ENCODE measurements at places on chromosomes 5 and 9.
A peak's percentile ranks its signal among the peaks of the same experiment; 100 is the strongest.

GRCh38 chr9:99873943-99874584 lies 32.4 kb upstream of the STX17 start:
- no peak for DNase-seq

DNA sequence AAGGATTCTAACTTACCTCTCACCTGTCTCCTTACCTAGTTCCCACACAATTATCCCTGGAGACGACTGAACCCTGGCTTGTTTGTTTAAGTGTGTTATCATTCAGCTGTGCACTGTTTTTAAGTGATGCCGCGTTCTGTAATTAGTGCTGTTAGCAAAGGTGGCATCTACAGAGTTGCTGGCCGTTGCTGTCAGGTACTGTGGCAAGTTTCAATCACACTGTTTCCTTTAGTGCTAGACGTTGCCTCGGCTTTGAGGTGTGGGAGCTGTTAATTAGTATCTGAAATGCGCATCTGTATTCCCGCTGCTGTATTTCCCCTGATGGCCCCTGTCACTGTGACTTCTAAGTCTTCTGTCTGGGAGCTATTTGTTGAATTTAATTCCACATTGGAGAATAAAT lies 193.8 kb upstream of the GAS1 start:
- DNase-seq, result no peak

DNA sequence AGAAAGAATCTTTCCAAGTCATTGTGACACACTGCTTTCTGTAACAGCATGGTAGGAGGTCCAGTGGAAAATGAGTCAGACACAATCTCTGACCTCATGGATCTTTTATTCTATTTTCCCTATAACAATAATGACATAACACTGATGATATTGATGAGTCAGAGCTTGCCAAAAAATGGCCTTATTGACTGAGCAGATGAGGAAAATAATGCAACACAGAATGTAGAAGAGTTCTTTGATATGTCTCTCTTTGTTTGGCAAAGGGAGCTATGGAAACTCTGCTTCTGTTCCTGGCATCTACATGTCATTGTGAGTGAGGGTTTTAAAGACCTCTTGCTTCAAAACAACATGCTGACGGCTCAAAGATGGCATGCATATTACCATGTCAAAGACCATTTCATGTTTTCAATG lies 443.1 kb upstream of the ZNF608 start:
- DNase-seq, result no peak

DNA sequence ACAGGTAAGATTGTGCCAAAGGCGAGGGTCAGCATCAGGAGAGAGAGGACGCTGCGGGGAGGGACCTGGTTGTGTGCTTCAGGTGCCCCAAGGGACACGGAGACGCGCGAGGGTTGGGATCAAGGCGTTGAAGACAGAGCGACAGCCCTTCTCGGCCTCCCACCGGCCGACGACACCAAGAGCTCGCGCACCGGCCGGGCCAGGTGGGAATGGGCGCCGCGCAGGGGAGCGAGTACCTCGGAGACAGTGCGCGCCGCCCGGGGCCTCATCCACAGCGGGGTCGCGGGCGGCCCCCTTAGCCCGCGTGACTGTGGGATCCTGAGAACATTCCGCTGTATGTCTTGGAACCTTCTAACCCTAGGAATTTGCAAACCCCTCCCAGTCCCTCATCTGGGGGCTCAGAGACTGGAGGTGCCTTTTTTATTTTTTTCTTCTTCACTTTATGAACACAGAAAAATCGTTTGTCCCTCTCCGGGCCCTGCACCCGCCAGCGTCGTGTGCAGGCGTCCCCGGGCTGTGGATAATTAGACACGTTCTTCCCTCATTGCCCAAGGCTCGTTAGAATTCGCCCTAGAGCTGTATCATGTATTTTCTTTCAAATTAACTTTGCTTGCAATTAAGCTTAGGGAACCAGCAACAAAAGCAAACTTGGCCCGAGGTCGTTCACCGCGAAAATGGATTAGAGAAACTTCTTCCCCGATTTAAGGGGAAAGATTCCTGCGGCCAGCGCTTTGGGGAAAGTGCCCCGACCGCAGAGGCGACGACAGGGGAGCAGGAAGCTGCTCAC lies 4.8 kb downstream of the FOXE1 start:
- DNase-seq, result no peak

GRCh38 chr9:33809506-33809905 lies 7.5 kb upstream of the UBE2R2 start:
- DNase-seq, result no peak

GRCh38 chr9:3177936-3178335 lies 334.0 kb upstream of the PUM3 start:
- DNase-seq, result no peak

DNA sequence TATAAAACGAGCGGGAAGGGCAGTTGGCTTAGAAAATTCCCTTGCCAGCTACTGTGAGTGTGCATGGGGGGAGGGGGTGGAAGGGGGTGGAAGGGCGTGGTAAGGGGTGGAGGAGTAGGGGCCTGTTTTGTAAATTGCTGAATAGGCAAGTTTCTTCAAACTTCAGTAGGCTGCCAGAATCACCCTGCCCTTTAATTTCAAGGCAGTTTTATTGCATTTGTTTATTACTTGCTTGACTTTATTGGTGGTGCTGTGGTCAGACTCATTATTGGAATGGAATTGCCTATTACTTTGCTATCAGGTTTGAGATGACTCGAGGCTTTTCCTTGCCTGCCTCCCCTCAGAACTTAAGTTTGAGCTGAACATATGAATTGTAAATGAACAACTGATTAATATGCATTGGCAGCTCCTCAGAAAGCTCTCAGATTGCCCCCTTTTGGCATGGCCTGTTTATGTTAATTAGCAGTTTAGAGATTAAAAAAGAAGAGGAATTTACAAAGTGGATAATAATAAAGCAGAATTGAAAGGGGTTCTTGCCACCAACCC lies 76.0 kb downstream of the SEMA6A start:
- no peak for DNase-seq

DNA sequence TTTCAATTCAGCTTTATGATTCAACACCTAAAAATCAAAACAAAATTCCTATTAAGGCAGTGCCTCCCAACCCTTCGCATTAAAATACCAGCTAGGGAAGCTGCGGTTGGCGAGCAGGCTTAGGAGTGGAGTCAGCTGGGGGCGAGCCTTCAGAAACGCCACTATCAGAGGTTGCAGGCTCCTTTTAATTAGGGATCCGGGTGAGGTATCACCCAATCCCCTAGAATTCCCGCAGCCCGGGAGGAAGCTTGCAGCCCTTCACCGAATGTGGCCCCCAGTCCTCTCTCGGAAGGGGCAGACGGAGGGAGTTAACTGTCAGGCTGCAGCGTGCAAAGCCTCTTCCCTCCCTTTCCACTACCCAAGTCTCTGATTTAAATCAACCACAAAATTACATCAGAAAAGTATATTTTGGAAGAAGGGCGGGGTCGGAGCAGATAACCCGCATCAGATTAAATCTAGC lies 1.7 kb downstream of the STC2 start:
- DNase-seq, result no peak

DNA sequence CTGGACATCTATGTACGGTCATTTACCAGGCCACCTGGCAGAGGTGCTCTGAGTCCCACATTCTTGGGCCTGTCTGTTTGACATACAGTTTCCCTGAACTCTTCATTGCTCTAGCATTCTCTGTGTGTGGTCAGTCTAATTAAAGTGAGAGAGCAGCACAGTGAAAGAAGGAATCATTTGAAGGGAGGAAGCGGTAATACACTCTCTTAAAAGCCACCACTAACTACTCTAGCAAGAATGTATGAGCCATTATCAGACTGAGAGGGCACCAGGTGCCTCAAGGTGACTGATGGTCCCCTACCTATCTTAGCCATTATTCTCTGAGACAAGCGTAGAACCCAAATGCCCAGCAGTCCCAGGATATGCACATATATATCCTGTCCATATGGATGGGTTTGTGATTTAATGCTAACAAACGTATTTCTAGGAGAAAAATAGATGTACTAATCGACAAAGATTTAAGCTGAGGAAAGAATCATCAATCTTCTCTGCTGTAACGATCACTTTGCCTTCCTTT lies 527.2 kb downstream of the PRELID2 start:
- DNase-seq, result no peak

DNA sequence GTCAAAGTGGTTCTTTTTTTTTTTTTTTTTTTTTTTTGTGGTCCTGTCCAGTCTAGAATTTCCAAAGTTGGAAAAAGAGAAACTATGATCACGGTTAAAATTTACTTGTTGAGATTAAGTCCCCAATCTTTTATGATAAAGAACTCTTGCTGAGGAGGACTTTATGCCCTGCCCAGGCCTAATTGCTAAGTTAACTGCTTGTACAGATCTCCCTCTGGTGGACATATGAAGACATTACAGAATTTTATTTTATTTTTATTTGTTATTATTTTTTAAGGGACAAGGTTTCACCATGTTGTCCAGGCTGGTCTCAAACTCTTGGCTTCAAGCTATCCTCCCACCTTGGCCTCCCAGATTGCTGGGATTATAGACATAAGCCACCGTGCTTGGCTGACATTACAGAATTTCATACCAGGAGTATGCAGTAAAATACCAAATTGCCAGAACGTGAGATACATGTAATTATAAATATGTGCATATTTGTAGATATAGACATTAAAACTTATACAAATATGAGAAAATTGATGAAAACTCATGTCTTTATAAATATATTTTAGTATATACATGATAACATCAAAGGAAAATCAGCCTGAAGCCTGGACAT lies 91.2 kb downstream of the RFK start:
- DNase-seq, result peak; percentile 29

- DNase-seq, result no peak
Measured at GRCh38 chr5:171599957-171600612, 180.6 kb downstream of the FGF18 start.

DNA sequence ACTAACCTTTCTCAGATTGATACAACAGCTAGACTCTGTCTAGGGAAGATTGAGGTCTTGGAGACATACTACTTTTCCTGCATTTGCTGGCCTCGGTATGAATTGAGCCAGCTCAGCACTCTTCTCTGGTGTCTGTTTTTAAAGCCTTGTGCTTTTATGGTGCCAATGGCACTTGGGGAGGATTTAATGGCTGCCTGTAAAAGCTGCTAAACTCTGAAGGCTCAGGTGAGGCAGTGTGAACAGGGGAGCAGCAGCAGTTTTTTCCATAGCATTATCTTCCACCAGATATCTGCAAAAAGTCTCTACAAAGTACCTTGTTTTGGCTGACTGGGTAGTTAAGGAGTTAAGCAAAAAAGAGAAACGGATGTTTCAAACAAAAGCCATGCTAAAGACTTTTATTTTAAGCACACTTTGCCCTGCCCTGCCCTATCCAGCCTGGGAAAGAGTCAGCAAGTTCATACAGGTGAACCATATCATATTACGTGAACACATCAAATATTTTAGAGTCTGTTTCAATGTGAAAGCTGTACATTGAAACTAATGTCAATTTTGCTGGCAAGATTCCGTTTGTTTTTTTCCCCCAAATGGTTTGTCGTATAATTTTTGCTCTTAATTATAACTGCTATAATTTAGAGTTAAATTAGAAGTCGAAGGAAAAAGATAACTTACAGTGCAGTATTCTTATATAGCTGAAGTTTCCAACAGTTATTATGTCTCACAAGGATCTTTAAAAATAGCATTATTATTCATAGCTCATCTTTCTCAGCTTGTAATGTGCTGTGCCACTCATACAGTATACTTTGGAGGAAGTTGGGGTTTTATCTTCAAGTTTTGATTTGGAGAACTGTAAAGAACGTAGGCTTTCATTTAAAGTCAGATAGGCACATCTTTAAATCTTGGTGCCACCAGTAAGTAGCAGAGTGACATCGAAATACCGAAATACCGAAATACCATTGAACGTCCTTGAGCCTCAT lies 424.1 kb upstream of the CD180 start:
- no peak for DNase-seq

DNA sequence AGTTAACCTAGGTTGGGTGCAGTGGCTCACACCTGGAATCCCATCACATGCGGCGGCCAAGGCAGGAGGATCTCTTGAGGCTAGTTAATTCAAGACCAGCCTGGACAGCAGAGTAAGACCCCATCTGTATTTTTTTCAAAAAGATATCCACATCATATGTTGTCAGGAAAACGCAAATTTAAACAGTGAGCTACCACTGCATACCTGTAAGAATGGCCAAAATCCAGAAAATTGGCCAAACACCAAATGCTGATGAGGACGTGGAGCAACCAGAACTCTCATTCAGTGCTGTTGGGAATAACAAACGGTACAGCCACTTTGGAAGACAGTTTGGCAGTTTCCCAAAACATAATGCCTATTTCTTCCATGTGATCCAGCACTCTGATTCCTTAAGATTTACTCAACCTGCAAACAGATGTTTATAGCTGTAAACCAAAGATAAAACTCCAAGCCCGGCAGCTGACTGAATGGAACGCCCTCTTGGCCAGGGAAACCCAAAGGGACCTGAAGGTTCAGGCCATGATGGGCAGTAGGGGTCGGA lies 12.4 kb downstream of the CEL start:
- DNase-seq, result no peak

DNA sequence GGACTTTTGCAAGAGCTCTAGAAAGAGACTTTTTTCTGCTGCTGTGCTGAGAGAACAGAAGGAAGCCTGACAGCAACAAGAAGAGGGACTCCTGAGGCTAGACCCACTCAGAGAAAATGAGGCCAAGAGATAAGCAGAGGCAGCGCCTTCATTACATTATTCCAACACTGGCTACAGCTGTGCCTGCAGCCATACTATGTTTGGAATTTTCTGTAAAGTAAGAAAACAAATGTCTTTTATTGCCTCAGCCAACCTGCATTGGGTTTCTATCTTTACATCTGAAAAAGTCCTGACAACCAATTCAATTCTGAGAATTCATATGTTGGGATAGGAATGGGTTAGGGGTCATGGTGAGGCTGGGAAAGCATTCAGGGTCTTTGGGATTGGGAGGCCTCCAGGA lies 33.7 kb downstream of the FAT2 start:
- DNase-seq, result no peak

DNA sequence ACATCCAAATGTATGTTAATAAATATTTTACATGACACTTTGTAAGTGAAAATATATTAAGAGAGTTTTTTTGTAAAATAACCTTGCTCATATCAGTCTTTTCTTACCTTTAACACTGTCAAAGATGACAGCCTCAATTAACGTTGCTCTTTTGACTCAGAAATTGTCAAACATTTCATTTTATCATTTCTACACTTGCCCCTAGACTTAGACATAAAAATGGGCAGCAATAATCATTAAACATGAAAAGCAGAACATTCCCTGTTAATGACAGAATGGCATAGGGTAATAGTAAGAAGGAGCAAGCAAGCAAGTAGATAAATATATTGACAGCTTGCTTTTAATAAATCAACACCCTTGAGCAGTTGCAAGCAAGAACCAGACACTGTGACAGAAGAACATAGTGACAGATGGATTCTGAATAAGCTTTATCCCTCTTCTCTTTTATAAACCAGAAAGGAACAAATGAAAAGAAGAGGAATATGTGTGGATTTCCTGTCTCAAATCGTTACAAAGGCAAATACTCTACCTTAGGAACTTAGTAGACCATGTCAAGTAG lies 796.0 kb upstream of the CHD1 start:
- DNase-seq, result no peak
